ENCODE measurements at places on chromosomes 13 and 19.

- DNase-seq: no peak
Observed at GRCh38 chr19:39200803-39201115, 3.3 kb downstream of the SYCN start.

DNA sequence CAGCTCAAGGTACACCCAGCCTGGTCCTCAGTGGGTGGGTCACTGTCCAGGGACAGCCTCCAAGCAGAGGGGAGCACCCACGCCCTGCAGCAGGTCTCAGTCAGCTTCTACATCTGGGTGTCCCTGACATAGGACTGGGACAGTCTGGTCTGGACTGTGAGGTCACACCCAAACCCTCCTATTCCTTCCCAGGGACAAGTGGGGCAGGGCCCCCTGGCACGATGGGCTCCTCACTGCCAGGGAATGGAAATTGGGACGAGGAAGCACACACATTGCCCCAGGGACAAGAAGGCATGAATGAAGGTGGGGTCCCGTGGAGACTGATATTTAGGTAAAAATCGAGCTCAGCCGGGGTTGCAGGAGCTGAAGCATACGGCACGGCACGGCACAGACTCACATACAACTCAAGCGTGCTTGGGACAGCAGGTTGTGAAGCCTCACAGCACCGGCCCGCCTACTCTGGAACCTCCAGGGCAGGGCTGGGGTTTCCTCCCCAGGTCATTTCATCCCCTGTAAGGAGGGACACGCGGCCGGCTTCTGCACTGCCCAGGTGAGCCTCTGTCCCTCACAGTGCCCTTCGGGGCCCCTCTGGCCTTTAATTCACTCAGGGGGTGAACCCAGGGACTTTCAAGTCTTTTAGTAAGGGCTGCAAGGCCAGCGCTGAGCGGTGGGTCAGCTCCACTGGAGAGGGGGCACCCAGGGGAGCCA, 3.5 kb downstream of the PNMA8B start:
- no peak for DNase-seq

DNA sequence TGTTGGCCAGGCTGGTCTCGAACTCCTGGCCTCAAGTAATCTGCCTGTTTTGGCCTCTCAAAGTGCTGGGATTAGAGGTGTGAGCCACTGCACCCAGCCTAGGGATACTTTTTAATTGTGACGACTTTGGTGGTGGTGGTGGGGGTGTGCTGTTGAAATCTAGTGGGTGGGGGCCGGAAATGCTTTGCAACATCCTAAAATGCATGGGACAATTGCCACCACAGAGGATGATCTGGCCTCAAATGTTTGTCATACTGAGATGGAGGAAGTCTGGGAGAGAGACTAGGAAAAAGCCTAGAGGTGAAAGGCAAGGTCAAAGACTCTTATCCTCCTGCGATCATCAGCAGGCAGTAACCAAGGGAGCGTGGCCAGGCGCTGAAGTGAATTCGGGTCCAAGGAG, 1.4 kb downstream of the NWD1 start:
- no peak for DNase-seq

DNA sequence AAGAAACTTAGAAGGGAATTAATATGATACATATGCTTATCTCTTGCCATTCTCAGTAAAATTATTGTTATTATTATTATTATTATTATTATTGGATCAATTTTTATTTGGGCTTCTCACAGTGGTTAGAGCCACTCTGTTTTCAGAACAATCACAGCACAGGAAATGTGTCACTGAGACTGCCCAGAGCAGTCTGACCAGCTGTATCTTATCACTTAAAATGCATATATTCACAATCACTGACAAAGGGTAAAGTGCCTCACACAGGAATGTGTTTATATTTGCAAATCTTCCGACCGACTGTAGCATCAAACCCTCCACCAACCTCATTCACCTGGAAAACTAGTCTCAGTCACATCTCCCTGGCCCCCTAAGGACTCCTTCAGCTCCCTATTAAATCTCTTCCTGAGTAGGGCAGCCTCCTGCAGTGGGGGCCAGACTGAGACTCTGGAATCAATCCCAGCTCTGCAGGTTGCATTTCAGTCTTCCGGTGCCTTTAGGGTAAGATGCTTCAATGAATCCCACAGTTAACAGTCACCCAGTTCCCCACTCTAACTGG, 738.3 kb upstream of the SLITRK5 start:
- DNase-seq: no peak

DNA sequence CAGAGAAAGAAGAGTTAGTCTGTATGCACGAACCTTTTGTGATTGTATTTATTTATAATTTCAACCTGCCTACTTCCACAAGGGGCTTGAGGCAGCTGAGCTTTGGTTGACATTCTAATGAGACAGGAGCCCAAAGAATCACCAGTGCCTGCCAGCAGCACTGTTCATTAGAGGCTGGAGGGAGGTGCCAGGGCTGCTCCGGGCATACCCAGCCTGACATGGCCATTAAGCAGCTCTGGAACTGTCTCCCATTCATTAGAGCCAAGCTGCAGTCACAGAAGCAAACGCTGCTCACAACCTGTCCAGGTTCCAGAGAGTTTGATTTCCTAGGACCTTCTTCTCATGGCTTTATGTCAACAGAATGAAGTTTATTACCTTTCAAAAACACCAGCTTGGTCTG, 425.5 kb downstream of the RFC3 start:
- no peak for DNase-seq

DNA sequence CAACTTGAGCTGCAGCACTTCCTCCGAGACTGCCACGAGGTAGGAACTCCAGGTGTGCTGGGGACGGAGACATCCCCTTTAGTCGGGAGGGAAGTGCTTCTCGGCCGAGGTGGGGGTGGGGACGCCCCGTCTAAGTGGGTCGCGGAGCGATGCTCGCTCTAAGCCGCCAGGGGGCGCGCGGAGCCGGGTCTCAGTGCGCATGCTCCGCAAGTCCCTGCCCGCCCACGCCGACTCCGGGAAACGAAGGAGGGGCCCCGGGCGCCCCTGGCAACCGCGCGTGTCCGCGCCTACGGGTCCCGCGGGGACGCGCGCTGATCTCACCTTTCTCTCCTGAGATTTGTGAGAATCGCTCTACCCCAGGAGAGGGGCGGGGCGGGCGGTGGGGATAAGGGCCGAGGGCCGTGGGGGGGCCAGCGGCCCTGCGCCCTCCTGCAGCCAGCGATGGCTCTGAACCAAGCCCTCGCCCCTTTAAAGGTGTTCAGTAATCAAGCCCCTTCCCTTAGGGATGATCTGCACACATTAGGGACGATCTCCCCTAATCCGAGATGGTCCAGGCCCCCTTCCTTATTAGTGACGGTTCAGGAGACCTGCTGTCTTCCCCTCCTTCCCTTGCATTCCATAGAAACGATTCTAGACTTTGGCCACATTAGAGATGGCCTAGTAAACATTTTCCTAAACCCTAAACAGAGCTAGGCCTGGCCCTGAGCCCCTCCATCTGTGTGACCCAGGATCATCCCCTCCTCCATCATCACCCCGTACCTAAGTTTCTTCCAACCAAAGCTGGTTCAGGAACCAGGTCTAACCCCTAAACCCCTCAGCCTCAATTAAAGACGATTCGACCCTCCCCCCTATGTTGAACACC, 47.3 kb upstream of the SHKBP1 start:
- peak; percentile 82 for DNase-seq

- no peak for DNase-seq
Observed at GRCh38 chr13:96822895-96823294, 171.4 kb downstream of the OXGR1 start.

DNA sequence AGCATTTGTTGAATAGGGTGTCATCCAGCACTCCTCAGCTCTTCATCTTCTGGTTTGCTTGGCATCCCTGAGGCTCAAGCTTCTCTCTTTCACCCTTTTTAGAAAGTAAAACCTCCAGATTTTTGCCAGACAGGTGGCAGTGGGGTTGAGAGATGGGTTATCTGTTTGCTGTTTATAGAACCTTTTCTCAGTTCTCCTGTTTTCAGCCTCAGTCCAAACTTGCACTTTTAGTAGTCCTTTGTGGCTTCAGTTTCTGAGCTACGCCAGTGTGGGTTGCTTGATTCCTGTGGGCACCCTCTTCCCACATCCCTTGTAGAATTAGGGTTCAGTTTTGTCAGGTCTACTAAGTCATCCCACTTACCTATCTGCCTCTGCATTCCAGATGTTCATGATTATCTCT, 147.9 kb downstream of the PAN3 start:
- DNase-seq: no peak

DNA sequence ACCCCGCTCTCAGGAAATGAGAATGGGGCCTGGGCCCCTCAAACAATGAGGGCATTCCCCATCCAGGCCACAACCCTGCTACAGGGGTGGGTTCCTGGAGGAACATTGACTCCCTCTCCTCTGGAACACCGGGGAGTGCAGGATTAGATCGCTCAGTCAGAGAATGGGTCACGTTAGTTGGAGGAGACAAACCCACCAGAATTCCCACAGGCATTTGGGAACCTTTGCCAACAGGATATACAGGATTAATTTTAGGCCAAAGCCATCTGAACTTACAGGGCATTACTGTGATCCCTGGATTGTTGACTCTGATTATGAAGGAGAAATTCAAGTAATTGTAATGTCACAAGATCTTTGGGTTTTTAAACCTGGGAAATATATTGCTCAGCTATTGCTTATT, 2.6 kb downstream of the ERVK3-1 start:
- DNase-seq: no peak

- DNase-seq: no peak
Observed at GRCh38 chr13:113148407-113148806, 10.0 kb upstream of the PROZ start.

DNA sequence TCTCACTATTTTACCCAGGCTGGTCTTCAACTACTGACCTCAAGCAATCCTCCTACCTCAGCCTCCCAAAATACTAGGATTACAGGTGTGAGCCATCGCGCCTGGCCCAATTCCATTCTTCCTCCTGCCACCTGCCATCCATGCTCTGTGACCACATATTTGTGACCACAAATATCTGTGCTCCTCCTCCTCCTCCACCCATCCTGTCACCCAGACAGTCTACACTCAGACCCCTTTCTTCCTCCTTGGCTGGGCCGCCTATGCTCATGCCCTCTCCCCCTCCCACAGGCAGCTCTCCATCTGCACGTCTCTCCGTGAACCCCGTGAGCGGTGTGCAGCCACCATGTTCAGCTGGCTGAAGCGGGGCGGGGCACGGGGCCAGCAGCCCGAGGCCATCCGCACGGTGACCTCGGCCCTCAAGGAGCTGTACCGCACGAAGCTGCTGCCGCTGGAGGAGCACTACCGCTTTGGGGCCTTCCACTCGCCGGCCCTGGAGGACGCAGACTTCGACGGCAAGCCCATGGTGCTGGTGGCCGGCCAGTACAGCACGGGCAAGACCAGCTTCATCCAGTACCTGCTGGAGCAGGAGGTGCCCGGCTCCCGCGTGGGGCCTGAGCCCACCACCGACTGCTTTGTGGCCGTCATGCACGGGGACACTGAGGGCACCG, 3.2 kb downstream of the EHD2 start:
- no peak for DNase-seq

DNA sequence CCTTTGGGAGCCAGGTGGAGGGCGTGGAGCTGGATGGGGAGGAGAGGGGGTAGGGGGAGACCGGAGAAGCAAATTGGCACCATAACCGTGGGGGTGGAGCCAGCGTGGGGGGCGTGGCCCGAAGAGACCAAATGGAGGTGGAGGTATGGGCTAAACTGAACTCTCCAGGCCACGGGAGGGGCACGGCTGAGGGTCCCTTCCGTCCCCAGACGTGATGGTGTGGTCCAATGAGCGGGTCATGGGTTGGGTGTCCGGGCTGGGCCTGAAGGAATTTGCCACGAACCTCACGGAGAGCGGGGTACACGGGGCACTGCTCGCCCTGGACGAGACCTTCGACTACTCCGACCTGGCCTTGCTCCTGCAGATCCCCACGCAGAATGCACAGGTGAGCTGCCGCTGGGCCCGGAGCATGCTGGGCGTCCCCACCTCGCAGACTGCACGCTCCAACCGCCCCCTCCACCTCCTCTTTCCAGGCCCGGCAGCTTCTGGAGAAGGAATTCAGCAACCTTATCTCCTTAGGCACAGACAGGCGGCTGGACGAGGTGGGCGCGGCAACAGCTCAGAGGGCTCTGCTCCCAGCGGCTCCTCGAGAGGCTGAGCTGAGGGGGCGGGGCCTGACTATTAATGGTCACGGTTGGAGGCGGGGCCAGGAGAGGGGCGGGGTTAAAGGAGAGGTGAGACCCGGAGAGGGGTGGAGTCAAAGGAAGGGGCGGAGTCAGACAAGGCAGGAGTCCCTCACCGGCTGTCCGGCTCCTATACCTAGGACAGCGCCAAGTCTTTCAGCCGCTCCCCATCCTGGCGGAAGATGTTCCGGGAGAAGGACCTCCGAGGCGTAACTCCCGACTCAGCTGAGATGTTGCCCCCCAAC, 6.2 kb downstream of the HRC start:
- peak; percentile 57 for DNase-seq

DNA sequence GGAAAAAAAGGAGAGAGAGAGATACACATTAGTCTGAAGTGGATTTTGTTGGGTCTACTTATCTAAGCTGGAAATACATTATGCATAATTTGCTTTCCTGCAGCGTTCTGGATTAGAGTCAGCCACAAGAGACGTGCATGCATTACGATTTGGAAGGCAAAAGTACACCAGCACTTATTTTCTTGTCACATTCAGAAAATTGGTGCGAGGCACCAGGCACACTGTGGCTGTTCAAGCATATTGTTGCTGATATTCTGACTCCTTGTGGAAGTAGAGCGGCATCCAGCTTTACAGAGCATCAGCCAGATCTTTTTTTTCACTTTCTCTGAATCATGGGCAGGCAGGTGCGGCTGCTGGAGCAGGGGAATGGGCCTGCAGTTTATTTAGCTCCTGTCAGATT, 905.6 kb upstream of the SPRY2 start:
- DNase-seq: no peak

DNA sequence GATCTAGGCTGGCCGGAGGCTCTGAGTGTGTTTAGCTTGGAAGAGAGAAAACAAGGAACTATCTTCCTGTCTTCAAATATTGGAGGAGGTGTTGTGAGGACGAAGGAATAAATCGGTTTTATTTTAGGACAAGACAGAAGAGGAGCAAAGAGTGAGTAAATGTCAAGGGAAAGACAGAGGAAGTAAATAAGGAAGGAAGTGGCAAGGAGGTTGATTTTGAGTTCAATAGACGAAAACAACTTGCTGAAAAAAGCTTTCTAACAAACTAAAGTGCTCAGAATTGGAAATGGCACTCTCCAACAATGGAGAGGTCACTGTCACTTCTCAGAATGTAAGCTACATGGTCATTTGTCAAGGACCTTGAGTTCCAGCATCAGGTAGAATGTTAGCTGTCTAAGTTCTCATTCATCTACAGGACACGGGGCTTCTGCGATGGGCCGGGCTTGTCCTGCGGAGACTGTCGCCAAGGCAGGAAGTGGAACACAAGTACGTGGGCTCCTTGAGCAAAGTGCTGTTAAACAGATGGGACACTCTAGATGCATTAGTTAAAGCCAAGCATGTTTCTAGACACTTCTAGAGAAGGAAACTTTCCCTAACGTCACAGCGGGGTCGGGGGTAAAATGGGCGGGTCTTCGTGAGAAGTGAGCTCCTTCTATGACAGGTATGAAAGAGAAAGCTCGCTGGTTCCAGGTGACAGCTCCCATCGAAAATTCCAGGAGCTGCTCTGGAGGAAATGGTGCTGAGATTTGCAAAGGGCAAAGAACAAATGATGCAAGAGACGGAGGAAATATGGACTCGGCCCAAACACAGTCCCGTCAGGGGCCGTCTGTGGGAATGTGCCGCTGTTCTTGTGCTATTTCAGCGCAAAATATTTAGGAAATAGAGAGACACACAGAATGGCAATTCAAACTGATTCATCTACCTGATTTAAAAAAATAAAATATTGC, 103.9 kb upstream of the UBL3 start:
- peak; percentile 25 for DNase-seq

All from stimulated activated CD8-positive, alpha-beta memory T cell treated with anti-CD3 and anti-CD28 coated beads, Interleukin-4, amount 100 ng/mL, for 1 hour (primary cell).